Activated naive CD4-positive, alpha-beta T cell treated with anti-CD3 and anti-CD28 coated beads for 36 hours (primary cell): ENCODE measurements at places on chromosomes 7 and 10.

DNA sequence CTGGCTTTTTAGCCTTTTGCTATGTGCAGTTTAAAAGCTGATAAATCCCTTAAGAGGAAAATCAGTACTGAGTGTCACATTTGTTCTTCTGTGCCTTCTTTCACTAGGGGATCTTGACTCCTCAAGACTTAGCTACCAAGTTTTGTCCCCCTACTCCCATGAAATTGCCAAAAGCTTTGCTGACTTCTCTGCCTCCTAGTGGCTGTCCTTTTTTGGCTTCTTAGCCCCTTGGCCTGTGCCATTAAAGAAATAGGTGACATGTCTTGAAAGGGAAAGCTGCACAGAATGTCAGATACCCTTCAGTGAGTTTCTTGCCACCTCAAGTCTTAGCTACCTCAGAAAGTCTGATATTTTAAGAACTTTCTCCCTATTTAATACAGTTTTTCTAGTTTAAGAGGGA is 10.5 kb downstream of the MKLN1 start:
- no peak for DNase-seq

DNA sequence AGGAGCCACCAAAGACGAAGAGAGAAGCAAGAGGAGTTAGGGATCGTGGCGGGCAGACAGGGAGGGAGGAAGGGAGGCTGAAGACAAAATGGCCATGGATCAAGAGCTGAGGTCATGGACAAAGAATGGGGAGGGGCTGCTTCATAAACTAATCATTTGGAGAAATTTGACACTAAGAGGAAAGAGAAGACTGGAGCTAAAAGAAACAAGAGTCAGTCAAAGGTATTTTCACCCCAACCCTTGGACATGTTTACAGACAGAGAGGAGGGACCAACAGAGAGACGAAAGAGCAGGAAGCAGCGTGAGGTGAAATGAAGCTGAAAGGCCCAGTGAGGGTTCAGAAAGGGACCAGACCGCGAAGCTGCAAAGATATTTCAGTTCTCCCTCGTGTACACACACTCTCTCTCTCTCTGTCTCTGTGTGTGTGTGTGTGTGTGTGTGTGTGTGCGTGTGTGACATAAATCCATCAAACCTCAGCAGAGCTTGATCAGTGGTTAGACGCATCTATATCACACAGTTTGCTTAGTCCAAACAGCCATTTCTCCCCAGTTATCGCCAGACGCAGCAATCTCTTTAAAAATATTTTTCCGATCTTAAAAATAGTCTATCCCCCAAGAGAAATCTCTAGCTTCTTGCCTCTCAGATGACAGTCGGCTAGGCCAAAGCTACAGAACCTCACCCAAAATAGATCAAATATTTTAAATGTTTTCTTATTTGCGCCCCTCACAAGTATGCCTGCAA is 12.5 kb upstream of the CALD1 start:
- DNase-seq = no peak

DNA sequence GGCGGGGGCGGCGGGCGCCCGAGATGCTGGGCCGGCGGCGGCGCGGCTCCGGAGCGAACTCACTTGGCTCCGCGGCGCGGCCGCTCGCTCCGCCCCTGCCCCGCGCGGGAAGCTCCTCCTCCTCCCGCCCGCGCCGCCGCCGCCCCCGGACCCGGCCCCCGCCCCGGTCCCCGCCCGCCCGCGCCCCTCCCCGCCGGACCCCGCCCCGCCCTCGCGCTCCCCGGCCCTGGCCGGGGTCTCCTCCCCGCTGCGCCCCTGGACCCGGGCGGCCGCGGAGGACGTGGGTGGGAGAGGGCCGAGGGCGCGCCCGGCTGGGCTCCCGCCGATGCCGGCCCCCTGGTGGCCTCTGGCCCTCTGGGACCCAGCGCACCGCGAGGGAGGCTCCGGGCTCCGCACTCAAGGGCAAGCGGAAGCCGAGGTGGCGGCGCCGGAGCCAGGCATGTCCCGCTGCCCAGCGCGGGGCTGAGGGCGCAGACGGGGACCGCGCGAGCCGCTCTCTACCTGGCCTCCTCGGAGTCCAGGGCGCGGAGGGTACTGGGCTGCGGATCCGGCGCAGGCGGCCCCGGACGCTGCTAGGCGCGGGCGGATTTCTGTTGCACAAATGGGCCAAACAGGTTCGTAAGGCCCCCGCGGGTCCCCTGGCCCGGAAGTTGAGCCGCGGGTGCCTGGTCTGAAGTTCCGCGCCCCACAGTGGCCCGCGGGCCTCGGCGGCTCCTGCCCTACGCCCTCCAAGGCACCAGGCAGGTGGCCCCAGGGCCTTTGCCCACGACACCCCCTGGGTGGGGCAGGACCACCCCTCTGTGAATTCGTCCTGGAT is at the start of gene TCERG1L:
TSS of gene TCERG1L (minus strand) at position 61 of the 817 bp plus-strand sequence. CDS start 86 bp downstream, outside the sequence.
- DNase-seq = peak; percentile 9

DNA sequence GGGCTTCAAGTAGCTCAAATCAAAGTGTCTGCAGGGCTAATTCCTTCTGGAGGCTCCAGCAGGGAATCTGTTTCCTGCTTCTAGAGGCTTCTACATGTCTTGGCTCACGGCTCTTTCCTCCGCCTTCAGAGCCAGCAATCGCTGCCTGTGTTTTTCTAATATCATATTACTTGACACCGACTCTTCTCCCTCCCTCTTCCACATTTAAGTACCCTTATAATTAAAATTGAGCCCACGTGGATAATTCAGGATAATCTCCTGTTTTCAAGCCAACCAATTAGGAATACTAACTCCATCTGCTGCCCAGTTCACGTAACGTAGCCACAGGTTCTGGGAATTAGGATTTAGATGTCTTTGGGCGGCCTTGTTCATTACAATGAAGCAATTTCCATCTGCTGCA is 372.2 kb downstream of the DPP6 start:
- no peak for DNase-seq

- no peak for DNase-seq
Observed at GRCh38 chr10:59582058-59582457, 127.6 kb downstream of the SLC16A9 start.

GRCh38 chr10:11006428-11006825 is 11.2 kb upstream of the CELF2 start:
- DNase-seq = no peak

GRCh38 chr10:25839683-25840082 is 94.3 kb upstream of the MYO3A start:
- no peak for DNase-seq

DNA sequence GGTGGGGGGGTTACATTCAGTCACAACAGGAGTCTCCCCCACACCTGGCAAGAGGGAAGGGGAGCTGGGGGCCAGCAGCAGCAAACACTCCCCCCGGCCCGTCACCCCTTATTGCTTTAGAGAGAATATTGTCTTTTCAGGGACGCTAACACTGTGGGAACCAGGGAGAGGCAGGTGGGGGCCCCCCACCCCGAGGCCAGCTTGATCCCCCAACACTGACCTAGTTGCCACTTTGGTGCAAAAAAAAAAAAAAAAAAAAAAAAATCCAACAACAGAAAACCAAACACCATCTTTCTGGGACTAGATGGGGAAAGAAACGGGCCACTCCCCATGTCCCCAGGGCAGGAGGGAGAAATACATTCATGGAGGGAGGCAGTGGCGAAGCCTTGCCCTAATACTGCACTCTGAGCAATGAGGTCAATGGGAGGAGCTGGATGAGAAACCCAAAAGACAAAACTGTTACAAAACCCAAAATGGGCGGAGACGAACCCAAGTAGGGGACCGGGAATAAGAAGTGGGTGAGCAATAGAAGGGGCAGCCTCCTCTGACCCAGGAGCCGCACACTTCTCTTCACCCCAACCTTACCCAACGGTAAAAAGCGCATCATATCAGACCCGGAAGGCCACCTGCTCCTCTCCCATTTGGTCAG is 6.5 kb downstream of the GNB2 start:
- no peak for DNase-seq

GRCh38 chr7:2209961-2210323 is 22.8 kb downstream of the MAD1L1 start:
- DNase-seq = no peak

DNA sequence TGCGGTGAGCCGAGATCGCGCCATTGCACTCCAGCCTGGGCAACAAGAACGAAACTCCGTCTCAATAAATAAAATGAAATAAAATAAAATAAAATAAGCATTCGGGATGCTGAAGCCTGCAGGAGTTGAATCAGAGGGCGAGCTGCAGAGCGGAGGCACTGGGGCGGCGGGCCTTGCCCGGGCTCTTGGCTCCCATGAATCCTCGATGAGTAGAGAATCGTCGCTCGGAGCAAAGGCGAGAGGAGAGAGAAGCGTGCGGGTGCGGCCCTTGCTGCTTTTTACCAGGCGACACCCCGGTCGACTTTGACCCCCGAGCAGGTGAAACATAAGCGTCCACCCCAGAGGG is 168.3 kb downstream of the UBE2H start:
- DNase-seq = no peak

DNA sequence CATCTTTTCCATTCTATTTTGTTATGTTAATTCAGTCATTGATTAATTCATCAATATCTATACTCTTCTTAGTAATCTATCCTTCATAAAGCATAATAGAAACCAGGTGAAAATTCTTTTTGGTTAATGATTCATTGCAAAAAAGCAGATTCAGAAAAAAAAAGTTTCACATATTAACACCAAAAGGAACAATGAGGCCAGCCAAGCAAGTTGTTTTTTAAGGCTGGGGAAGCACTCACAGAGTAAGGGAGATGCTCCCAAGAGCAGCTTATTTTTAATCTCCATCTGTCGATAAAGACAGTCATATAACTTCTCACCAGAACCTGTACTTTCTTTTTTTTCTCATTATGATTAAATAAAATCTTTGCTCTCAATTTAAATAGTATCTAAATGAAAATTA is 95.8 kb downstream of the CACNA2D1 start:
- no peak for DNase-seq

- no peak for DNase-seq
Observed at GRCh38 chr10:78830976-78831375, 237.8 kb upstream of the ZMIZ1 start.

GRCh38 chr10:22604344-22605126 is 109.8 kb downstream of the PIP4K2A start:
- no peak for DNase-seq

DNA sequence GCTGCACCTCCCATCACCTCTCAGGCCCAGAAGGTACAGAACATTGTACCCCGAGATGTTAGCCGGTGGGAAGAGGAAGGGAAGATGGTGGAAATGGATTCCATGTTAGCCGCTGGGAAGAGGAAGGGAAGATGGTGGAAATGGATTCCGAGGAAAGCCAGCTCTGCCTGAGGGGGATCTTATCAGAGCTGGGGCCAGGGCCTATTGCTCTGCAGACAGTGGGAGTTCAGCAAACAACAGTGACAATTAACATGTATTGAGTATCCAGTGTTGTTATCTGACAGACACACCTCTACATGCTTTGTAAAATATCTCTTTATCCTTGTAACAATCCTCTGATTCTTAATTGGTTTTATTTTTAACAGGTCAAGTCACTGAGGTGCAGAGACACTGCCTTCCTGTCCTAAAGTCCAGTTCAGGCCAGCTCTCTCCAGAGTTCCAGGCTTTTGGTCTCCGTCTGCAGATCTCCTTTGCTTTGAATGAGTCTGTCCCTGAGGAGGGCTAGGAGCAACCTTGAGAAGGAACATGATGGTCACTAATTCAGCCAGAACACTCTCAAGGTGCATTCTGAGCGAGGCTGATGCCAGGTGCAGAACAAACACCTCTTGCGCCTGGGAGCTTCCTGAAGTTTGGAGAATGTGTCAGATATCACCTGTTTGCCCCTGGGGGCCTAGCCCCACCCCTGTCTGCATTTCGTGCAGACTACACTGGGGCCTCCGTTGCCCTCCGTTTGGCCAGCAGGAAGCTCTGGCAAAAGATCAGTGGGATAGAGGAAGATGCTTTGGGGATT is 82.4 kb upstream of the PODXL start:
- no peak for DNase-seq

DNA sequence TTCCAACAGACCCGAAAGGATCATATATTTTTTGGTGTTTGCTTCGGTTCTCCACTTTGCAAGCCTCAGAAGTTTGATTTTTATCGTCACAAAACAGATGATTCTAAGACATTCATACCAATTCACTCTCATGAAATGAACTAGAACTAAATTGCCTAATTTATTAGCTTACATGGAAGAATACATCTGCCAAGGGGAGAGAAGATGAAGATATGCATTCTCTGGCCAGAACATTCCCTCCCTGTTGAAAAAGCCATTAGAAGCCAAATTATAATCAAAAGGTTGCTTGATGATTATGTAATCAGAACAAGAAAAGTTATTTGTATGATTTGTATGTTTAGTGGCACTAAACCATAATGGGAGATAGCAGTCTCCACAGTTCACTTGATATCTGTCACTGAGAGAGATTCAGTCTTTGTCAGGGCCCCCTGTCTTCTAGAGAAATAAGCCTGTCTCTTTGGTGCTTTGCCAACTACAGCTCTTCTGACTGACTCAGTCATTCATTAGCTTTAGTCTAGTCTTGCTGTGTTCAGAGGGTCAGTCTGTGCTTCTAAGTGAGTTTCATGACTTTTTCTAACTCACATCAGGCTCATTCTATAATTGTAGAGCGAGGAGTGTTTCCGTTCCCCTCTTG is 95.3 kb upstream of the GNAI1 start:
- DNase-seq = no peak

DNA sequence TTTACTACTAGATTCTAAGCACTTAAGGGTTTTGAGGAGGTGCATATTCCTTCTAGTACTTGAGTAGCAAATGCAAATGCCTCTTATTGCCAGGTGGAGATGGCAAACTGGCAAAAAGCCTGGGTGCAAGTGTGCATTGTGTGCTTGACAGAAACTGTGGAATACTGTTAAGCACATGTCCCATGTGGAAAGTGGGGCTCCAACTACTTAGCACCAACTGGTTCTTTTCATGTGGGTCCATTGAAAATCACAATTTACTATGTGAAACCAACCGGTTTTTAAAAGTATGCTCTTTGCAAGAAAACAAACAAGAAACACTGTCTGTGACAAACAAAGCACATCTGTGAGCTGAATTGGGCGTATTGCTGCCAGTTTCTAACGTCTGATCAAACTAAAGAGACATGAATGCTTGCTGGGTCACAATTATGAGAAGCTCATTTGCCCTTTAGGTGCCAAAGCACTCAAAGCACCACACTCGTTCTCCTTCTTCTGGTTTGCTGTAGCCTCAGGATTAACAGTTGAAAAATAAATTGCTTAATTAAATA is 197.4 kb downstream of the SEMA3E start:
- no peak for DNase-seq

DNA sequence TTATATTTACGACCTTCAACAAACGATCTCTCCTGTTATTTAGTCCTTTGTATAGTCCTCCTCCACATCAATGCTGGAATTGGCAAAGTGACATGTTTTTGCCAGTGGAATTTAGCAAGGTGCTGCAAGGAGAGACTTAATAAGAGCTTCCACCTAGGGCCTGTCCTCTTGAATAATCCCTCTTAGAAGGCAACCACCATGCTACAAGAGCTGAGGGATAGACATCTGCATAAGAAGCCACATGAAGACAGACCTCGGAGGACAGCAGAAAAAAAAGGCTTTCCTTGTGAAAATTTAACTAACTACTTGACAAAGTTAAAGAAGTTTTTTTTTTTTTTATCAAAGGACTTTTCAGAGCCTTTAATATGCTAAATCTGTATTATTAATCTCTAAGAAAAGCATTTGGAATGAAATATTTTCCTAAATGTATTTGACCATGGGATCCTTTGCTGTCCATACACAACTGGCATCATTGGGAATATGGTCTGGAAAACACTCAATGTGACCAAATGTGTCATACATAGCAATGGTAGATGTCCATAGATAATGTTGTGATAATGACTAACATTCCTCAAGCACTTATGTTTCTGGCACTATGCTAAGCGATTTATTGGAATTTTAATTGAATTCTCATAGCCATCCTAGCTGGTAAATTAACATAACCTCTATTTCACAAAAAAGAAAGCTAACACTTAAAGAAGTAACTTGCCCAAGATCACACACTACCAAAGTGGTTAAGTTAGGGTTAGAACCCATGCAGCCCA is 13.2 kb downstream of the HYCC1 start:
- DNase-seq = no peak
